Activated T-cell treated with anti-CD3 and anti-CD28 coated beads for 4 hours (primary cell): ENCODE measurements at places on chromosomes 13 and 19.

DNA sequence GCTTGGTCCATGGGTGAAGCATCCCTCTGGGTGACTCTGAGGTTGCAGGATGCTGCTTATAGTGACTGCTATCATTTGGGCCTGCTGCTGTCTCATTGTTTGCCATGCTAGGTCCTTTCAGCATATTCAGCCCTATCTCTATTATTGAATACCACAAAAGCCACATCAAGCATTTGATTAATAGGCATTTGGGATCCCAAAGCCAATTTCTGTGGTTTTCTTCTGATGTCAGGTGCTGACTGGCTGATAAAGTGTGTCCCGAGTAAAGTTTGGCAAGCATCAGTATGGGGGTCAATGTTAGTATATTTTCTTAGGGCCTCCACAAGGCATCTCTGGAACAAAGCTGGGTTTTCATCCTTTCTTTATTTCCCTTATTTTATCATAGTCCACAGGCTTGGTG, 204.6 kb downstream of the NBEA start:
- DNase-seq, result no peak

- no peak for DNase-seq
These were observed 178.8 kb upstream of the RFC3 start for GRCh38 chr13:33639158-33639557.

GRCh38 chr13:64052521-64052920, 2636.9 kb upstream of the PCDH20 start:
- DNase-seq, result no peak

- DNase-seq, result no peak
These were observed 98.1 kb upstream of the SLITRK1 start for GRCh38 chr13:83980331-83980730.

- DNase-seq, result no peak
These were observed 36.3 kb upstream of the SGCG start for GRCh38 chr13:23144431-23144830.

GRCh38 chr13:111327730-111328573, 7.5 kb downstream of the TEX29 start:
- DNase-seq, result no peak

GRCh38 chr19:41771410-41771809, 16.1 kb downstream of the CEACAM6 start:
- DNase-seq, result no peak

DNA sequence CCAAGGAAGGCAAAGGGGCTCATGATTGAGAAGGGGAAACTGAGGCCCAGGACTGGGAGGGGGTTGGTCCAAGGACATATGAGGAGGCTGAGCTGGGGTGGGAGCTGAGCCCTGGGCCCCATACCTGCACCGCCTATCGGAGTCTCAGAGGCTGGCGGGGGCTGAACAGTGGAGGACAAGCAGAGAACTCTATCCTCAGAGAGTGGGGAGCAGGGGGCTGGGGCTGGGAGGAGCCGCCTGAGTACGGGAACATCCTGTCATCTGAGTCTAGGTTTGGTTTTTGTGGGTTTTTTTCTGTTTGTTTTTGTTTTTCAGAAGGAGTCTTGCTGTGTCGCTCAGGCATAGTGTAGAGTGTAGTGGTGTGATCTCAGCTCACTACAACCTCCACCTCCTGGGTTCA, 6.2 kb downstream of the ARRDC2 start:
- no peak for DNase-seq

DNA sequence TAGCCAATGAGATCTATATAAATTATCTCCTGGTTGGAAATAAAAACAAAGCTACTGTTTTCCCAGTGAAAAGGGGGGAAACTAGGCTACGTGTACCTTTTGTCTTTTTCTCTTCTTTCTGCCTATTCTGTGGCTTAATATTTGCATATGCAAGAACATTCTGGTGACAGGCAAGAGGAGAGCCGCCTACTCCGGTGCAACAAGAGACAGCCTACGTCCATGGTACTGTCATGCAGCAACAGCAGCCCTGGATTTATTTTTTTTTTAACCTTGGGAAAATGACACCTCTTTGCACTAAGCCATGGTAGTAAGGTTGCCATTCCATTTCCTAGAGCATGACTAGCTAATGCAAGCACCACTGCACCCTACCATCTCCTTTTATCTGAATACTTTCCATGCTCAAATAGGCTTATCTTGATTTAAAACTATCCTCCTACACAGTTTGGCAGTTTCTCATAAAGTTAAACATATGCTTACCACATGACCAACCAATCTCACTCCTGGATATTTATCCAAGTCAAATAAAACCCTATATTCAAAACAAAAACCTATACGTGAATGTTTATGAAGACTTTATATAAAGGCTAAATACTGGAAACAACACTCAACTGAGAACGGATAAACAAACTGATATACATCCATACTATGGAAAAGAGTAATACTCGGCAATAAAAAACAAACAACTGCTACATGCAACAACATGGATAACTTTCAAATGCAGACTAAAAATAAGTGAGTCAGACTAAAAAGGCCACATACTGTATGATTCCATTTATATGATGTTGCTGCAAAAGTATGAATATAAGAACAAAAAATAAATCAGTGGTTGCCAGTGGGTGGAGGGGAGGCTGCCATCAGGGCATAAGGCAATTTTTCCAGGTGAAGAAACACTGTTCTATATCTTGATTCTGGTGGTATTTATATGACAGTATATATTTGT, 17.3 kb downstream of the NUFIP1 start:
- DNase-seq, result no peak

DNA sequence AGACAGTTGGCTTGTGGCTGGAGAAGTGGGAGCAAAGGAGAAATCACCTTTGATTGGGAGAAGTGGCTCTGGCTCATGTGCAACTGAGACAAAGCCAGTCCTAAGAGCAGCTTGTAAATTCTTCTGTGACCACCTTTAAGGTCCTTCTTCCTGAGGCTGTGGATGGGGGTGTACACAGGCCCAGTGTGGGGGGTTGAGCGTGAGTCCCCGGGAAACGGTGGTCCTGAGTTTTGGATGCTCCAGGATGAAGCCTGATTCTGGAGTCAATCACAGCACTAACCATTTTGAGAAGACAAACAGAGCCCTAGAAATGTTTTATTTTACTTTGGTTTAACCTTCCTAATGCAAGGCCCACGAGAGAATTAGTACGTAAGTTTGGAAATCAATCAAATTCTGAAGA, 3.9 kb upstream of the CEBPA start:
- no peak for DNase-seq

GRCh38 chr19:15390814-15391213, 11.2 kb upstream of the AKAP8 start:
- no peak for DNase-seq

GRCh38 chr13:76289558-76289957, 596.6 kb downstream of the KCTD12 start:
- no peak for DNase-seq
